Germinal center (tissue), 1 donor: ENCODE measurements at places on chromosomes 7 and 10.

GRCh38 chr7:85022064-85022697 is 164.7 kb downstream of the SEMA3D start:
- no peak for DNase-seq

GRCh38 chr10:37684765-37685164 is 172.6 kb downstream of the ZNF248 start:
- DNase-seq: no peak

GRCh38 chr10:126729314-126729870 is 58.9 kb upstream of the C10orf90 start:
- DNase-seq: no peak

DNA sequence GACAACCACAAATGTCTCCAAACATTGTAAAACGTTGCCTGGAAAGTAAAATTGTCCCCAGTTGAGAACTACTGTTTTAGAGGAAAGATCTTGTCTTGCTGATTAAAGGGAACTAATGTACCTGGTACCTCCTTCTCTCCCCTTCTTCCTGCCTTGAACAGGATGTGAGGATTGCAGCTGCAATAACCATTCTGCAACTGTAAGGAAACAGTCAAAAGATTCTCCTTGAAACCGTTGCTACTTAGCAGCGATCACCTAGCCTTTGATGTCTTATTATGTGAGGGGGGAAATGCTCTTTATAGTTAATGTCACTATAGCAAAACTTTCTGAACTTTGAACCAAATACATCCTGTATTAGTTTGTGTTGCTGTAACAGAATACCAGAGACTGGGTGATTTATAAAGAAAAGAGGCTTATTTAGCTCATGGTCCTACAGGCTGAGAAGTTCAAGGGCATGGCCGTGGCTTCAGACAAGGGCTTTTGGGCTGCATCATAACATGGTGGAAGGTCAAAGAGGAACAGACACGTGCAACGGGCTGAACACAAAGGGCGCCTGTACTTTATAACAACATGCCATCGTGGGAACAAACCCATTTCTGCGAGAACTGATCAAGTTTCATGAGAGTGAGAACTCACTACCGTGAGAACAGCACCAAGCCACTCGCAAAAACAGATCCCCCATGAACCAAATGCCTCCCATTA is 54.2 kb upstream of the PARD3 start:
- DNase-seq: no peak

GRCh38 chr7:79822620-79823240 is 311.9 kb upstream of the GNAI1 start:
- no peak for DNase-seq

- DNase-seq: no peak
Measured at GRCh38 chr7:133118261-133118660, 36.4 kb upstream of the CHCHD3 start.
